ENCODE measurements at places on chromosomes 1 and 21.

- DNase-seq = peak; percentile 25
Observed at GRCh38 chr1:13700521-13701270, 708 bp downstream of the PRDM2 start.

DNA sequence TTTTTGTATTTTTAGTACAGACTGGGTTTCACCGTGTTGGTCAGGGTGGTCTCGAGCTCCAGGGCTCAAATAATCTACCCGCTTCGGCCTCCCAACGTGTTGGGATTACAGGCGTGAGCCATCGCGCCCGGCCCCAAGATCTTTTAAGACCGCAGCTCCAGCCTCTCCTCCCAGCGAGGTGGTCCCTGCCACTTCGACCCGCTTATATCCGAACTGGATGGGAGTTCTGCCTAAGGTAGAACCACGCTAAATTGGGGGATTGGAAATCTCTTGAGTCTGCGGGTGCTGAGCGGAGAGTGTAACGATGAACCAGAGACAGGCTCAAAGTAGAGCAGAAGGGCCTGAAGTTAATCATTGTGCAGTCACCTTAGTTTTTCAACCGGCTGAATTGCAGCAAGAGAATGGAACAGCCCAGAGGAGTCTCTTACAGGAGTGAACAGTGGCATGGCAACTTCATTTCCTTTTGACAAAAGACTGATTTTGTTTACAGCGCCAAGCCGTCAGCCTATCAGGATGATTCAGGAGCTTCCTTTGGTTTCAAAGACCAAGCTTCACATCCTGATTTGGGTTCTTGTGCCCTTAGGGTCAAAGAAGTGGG lies 726 bp upstream of the CYB5R1 start:
- no peak for DNase-seq

- no peak for DNase-seq
Observed at GRCh38 chr1:216830424-216831210, 107.4 kb upstream of the ESRRG start.

DNA sequence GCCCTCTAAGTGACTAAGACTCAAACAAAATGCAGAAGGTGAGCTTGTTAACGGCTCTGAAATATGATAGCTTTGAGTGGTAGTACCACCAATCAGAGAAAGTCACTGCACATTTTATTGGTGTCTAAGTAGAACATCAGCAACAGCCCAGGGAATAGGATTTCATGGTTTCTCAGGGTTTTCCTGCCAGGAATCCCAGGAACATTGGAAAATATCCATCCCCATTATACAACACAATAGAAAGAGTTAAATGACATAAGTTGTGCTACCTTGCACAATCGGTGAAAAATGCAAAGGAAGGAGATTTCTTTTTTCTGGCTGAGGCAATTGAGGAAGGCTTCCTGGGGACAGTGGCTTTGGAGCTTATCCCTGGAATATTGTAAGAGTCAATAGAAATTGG lies 283.1 kb downstream of the HLX start:
- no peak for DNase-seq

DNA sequence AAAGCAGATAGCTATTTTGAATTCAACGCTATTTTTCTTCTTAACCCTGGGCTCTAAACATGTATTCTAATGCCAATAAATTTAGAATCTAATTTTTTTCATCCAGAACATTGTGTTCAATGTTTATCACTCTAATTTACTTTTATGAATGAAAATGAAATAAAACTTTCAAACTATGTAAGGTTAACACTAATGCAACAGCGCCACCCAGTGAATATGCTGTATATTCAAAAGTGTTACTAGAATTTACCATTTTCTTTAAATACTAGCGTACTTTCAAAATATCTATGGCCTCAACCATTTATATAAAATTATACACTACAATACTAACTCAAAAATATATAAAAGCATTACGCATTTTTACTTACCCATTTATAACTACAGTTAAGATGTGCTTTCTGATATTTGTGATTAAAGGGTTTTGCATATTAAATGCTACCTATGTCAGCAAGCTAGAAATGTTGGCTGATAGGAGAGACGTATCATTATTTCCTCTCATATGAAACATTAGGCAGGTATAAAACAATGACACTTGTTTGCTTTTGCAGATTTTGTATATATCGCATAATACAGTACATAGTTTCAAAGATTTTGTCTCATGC lies 5.9 kb upstream of the NUF2 start:
- DNase-seq = no peak

DNA sequence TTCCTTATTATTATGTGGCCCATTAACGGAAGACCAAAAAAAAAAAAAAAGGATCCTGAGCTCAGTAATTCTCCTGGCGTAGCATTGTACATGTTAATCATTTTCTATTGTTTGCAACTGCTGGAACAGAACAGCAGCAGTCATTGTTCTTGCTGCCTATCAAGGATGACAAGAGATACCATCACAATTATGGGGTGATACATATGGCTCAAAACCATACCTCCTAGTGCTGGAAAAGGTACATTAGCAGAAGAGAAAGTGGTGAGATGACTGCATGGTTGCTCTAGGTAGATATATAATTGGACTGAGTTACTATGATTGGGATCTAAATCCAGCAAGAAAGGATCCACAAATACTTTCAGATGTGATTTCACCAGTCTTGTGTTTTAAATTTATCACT lies 13.3 kb upstream of the TLR5 start:
- DNase-seq = no peak

DNA sequence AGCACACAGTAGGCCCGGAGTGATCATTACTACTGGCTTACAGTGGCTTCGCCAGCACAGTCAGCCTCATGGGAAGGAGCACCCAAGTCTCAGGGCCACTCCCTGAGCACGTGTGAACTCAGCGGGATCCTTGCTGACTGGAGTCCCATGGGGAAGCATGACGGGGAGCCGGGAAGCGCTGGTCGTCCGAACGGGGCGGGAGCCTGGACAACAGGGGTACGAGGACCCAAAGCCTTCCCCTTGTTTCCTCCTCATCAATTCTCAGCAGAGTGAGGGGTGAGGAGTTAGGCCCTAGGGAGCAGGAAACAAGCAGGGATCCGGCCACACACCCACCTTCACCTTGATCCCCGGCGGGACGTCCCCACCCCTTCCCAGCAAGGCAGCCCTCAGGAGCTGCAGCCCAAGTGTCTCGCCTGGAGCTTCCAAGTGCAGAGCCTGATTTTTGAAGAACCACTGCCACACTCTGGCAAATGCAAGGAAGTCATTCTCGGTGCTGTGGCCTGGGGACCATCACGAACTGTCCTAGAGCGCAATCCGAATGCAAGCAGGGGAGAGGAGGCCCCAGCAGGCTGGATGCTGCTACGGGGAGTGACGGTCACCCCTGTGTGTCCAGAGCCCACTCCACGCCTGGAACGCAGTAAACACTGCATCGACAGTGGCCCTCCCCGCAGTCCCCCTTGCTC lies 35.5 kb downstream of the TOMM20 start:
- no peak for DNase-seq

GRCh38 chr1:185674201-185674600 lies 60.0 kb upstream of the HMCN1 start:
- DNase-seq = no peak

DNA sequence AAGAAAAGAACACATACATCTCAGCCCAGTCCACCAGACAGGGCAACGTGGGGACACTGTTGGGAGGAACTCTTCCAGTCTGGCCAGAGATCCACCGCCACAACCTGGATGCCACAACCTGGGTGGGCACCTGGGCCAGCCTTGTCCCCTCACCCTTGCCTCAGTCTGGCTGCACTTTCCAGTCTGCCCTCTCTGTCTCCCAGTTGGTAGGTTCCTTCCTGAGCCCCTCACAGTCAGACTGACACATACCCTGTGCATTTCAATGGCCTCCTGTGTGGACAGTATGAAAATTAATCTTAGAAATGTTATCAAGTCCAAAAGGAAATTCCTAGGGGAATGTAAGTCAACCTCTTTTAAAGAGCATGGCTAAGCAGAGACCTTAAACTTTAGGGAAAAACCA lies 49.5 kb downstream of the DDX20 start:
- no peak for DNase-seq

DNA sequence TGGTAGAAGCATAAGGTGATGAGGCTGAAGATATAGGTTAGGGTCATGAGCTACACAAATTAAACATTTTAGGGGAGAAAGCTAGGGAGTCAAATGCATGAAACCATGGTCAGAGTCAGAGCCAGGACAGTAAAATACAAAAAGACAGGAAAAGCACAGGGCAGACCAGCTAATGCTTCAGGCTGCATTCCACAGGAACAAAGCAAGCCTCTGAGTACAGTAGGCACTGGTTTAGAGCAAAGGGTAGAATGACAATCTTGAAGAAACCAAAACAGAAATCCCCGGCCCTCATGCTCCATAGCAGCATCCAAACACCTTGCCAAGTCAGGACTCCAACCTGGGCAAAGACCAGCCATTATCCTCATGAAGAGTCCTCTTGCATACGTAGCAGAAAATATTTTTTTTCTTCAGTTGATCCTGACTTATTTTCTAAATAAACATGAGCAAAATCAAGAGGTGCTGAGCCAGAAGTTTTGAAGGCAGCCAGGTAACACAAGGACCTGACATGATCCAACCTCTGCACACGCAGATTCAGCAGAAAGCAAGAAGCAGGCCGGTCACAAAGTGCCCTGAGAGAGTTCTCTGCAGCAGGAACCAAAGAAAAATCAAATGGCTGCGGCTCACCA lies 273.1 kb downstream of the TTLL7 start:
- no peak for DNase-seq

DNA sequence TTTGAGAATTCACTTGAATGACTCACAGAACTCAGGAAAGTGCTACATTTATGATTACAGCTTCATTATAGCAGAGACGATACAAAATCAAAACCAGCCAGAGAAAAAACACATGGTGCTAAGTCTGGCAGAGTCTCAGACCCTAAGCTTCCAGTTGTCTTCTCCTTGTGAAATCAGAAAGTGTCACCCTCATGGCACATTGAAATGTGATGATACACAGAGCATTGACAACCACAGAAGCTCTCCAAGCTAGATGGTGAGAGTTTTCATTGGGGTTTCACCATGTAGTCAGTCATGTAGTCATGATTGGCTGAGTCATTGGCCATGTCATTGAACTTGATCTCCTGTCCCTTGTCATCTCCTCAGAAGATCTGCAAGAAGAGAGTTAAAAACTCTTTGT lies 526.6 kb downstream of the MRPL39 start:
- DNase-seq = no peak

DNA sequence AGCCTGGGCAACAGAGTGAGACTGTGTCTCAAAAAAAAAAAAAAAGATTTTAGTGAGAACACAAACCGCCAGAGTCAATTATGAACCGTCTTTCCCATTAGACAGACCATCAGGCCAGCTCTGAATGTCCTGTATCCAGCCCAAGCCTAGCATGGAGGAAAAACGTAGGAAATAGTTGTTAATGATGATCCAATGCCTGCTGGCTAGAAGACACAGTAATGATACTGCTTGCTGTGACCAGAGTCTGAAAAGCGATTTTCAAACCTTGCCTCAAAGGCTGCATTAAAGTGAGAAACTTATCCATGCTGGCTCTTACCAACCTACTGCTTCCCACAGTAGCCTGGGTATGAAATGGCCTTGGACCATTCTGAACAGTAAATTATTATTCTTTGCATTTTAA lies 17.0 kb downstream of the COA7 start:
- no peak for DNase-seq

DNA sequence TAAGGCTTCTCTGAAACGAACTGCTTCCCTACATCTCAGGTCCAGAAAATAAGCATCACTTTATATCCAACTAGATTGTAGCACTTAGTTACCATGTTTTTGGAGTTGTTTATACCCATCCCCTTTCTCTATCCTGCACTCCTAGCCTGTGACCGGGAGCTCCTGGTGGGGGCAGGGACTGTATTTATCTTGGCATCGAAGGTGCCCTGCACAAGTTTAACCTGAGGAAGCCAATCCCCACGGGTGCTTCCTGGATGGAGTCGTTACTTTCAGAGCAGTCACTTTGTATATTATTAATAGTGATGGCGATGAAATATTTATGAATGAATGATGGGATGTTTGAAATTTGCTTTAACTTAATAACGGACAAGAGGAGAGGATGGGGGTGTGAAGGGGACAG lies 73.9 kb downstream of the KLHDC7A start:
- DNase-seq = no peak

GRCh38 chr1:100530880-100531487 lies 7.0 kb upstream of the GPR88 start:
- no peak for DNase-seq

GRCh38 chr21:44724926-44725325 lies 13.6 kb upstream of the TSPEAR start:
- DNase-seq = no peak

- DNase-seq = no peak
Observed at GRCh38 chr1:117622726-117623125, 16.9 kb downstream of the TENT5C start.

- no peak for DNase-seq
Observed at GRCh38 chr1:247146671-247147070, 25.1 kb downstream of the ZNF124 start.

DNA sequence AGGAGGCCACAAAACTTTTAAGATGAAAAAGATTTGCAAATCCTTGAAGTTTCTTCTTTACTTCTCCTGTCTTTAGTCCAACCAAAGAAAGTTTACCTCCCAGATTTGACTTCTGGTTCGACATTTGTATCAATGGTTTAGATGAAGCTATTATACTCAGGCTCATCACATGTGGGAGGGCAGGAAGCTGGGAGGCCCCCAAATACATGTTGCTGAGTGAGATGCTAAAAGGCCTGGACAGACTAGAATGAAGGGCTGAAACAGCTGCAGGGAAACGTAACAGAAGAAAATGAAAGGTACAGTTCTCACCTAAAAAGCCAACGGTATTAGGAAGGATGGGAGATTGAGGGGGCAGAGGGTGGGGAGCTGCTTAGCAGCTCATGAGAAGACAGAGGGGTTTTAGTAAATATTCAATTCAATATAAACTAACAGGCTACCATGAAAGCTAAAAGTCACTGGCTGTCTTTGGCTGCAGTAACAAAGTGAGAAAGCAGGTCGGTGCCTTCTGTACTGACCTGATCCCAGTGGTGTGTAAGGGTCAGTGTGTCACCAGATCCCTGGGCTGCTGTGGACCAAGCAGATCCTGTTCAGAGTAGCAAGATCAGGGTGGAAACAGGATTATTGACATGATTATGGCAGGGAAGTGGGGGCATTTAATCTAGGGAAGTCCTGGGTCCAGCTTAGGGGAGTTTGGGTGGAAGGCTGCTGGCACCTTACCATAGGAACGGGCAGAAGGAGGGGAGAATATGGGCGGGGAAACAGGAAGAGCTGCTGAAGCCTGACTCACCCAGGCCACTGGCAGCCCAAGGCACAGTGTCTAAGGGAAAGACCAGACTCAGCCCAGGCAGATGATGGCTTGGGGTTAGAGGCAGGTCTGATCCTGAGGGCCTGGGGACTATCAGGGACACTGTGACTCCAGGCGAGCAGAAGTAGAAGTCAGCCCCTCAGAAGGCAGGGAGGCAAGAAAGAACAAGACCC lies 60.4 kb downstream of the KCNN3 start:
- no peak for DNase-seq

DNA sequence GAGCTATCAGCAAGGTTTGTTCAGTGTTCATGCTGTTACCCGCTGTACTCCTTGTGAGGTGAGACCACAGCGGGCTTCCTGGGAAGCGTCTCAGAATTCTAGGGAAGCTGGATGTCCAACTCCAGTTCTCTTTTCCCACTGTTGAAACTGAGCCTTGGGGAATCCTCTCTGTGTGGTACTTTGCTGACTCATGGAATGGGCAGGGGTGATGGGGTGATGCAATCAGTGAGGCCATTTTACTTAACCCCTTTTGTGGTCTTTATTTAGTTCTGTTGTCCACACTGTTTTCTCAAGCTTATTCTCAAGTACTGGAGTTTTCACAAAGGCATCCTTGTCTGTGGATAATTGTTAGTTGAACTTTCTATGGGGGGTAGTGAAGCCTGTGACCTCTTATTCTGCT lies 42.6 kb downstream of the ACKR1 start:
- no peak for DNase-seq
